CD4-positive, alpha-beta T cell treated with Interleukin-4 for 1 hour (primary cell): ENCODE measurements at places on chromosomes 11 and 22.

- no peak for DNase-seq
Measured at GRCh38 chr11:74550991-74551753, 41.2 kb upstream of the POLD3 start.

DNA sequence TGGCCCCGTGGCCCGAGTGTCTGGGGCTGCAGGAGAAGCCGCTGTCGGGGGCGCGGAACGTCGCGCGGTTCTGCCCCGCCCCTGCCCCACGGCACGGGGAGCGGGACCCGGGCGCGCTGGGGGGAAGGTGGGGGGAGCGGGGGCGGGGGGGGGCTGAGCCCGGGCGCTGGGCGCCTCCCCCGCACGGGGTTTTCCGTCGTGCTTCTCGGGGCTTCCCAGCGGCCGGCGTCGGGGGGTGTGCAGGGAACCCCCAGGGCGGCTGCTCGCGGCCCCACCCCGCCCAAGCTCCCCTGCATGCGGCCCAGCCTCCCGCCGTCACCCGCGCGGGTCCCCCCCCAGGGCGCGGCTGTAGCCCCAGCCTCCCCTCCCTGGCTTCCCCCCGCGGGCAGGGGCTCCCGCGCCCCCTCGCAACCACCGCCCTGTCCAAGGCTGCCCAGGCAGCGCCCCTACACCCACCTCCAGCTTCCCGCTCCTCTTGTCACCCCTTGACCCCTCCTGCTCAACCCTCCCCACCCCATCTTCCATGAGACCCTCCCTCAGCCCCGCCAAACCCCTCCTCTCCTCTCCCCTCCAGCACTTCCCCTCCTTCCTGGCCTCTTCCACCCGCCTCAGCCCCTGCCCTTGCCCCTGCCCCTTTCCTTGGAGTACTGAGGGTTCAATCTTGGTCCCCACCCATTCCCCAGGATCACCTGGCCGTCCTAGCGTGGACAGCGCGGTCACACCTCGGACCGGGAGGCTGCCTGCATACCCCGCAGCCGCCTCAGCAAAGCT, 1.7 kb downstream of the IL17REL start:
- DNase-seq, result peak; percentile 77

DNA sequence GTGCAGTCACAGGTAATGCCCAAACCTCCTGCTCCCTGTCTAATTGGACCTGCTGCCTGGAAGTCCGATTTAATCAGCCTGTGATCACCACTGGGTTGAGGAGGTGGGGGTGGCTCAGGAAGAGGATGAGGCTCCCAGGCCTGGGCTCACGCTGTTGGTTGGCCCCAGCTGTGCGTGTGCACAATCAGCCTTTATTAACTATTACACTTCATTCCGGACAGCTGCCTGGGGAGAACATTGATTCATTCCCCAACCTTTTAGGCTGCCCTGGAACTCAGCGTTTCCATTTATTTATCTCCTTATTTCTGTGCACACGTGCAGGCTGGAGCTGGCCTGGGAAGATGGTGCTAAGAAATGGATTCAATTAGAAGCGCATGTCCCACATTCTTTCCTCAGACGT, 123.4 kb downstream of the DSCAML1 start:
- no peak for DNase-seq

DNA sequence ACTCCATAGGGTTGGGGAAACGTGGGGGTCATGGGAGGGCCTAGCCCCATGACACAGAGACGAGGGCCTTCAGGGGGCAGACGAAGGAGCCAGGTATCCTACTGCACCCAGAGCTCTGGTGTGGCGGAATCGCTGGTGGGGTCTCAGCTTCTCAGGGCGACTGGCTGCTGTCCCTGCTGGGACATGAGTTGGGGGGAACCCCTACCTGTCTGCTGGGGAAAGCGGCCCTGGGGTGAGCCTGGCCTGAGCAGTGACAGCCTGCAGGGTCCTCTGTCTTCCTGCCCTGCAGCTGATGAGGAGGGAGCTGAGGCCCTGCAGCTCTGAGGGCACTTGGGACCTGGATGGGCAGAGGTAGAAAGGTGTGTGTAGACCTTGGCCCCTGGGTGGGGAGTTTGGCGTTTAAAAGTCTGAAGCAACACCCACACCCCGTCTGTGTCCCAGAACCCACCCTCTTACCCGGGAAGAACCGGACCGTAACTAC, 33.6 kb upstream of the GRAMD4 start:
- no peak for DNase-seq

DNA sequence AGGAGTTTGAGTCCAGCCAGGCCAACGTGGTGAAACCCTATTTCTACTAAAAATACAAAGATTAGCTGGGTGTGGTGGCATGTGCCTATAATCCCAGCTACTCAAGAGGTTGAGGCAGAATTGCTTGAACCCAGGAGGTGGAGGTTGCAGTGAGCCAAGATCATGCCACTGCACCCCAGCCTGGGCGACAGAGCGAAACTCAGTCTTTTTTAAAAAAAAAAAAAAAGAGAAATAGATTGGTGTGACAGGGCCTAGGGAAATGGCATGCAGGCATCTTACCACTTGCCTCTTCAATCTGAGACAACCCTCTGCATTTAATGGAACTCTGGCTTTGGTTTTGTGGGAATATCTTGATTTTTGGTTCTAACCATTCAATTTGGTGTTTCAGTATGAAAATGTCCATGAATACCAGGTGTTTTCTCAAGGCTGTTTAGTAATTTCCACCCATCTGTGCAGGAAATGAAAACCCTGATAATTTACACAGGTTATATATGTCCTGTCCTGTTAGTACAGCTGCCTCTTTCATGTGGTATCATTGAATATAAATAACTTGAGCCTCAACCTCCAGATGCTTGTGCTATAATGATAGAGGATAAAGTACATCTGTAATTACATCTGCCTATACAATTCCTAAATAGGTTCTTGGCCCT, 8.4 kb downstream of the XBP1 start:
- no peak for DNase-seq

DNA sequence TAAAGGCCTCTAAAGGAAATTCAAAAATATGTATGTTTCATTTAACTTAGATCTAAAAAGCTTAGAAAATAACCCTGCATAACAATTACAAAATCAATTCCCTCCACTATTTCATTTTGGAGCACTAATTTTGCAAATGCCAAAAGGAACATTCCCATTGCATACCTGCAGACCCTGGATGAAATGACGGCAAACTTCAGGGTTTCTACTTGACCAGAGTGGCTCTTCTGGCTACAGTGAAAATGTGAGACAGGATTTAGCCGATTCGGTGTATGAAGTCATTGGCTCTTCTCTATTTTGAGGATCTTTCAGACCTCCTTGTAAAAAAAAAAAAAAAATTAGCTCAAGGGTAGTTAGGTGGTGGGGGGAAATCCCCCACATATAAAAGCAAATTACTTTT, 44.1 kb downstream of the PAX6 start:
- no peak for DNase-seq

DNA sequence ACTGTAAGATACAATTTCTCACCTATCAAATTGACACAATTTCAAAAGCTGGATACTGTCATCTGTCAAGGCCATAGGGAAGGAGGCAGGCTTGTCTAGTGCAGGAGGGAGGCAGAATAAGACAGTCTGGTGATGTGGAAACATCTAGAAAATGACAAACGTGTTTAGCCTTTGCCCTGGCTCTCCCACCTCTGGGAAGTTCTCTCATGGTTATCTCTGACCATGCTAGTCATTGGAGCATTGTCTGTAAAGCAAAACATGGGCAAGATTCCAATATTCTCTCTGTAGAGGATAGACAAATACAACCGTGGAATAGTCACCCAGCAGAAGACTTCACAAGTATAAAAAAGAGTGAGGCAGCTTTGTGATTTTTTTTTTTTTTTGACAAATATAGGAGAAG, 9.1 kb upstream of the SERHL2 start:
- DNase-seq, result no peak

DNA sequence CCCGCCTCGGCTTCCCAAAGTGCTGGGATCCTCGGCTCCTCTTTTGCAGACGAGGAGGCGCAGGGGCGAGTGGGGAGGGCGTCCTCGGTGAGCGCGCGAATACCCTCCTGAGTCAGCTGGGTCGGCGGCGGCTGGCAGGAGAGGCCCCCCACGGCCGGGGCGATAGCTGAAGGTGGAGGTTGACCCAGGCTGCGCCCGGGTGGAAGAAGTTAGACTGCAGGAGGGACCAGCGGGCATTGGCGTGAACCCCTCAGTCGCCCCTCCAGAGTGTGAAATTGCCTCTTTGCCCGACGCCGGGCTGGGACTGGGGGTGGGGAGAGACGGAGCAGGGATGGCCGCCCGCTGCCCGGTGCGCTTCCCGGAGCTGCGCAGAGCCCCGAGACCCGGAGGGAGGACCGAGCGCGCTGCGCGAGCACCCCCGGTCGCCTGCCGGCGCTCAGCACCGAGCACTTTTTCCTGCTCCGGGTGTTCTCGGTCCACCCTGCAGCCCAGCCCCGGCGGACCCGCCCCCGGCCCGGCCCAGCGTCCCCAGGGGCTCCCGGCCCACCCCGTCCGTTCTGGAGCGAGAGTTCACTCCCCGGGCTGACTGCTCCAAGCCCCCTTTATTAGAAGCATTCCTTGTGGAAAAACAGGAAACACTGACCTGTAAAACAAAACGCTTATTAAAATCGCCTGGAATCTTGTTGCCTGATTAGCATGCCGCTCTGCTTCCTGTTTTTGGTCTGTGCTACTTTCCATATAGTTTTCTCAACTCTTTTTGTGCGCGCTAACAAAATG, 13.7 kb upstream of the CPT1A start:
- peak; percentile 48 for DNase-seq

DNA sequence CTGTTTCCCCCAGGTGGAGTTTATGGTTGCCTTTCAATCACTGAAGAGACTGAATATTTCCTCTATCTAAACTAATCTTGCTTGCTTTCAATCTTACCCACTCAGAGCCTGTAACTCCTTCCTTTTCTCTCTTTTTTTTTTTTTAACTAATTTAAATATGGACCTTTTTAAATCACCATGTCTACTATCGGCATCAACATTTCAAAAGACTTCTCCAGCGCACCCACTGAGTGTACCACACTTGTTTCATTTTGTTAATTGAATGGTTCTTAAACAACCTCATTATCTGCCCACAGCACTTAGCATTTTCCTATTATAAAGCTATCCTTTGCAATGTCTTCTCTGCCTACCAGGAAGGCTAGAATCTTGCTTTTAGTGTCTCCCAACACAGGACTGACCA, 1212.5 kb downstream of the LRRC4C start:
- no peak for DNase-seq

DNA sequence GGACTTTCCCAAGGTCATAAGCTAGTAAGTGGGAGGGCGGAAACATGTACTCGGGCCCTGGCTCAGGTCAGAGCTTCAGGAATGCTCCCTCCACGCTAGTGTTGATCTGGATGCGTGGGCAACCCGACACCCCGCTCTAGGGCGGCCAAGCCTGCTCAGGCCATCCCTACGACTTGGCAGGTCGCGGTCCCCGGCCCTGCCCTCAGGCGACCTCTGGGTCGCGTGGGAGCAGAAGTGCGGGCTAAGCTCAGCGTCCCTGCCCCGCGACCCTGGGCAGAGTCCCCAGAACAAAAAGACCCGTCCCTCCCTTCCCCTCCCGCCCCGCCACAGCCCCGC, 781 bp upstream of the TEF start:
- no peak for DNase-seq

- DNase-seq, result no peak
Measured at GRCh38 chr22:47762141-47762540, 999.7 kb downstream of the TBC1D22A start.

- DNase-seq, result no peak
Measured at GRCh38 chr11:78168539-78169477, 19.6 kb downstream of the KCTD21 start.

GRCh38 chr22:27130906-27131305, 473.5 kb downstream of the MIAT start:
- DNase-seq, result no peak

DNA sequence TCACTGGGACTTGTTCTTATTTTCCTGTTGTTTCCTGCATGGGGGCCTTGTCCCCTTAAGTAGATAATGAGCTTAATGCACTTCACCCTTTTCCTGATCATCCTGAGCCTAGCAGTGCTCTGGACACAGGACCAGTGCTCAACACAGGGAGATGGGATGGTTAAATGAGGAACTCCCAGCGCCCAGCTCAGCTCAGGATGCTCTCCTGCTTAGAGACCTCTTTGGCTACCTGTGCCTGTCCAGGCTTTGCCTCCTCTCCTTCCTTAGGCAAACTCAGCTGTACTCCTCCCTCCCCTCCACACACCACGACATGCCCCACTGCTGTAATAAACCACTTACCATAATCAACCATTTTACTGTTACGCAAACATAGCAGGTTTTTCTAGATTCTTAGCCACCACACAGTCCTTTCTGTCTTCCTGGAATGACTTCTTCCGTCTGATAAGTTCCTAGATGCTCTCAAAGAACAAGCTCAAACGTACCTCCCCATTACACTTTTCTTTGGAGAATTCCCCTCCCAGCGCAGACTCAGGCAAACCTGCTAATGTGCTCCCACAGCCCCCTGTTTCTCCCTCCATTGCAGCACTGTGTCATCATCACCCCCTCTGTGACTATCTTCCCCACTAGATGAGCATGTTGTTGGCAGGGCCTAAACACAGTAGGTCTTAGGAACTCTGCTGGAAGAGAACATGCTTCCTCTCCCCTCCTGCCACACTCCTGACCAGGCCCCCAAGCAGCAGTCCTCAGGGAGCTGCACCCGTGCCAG, 113.6 kb downstream of the MICAL2 start:
- DNase-seq, result no peak

GRCh38 chr11:61417670-61418069, 12.1 kb downstream of the CPSF7 start:
- DNase-seq, result peak; percentile 41

DNA sequence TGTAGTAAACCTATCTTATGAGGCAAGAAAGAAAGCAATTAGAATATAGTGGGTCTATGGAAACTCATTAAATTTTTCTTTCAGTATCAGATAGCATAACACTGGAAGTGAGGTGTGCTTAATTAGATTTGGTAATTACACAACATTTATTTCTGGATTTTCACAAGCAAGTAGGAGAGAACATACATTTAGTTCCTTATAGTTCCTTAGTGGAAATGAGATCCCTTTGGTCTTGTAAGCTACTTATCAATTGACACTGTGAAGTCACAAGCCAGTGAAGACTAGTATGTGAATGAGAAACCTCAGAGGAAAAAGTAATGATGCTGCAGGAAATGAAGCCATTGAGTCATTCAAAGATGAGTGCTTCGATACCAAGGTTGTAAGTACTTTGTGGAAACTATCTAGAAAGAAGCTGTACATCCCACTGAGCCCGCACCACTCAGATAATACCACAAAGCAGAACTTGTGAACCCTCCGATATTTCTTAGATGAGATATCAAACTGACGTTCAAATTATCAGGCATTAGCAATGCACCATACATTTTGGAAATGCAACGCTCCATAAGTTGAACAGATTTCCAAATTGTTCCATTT, 53.5 kb downstream of the ENTHD1 start:
- DNase-seq, result peak; percentile 34

DNA sequence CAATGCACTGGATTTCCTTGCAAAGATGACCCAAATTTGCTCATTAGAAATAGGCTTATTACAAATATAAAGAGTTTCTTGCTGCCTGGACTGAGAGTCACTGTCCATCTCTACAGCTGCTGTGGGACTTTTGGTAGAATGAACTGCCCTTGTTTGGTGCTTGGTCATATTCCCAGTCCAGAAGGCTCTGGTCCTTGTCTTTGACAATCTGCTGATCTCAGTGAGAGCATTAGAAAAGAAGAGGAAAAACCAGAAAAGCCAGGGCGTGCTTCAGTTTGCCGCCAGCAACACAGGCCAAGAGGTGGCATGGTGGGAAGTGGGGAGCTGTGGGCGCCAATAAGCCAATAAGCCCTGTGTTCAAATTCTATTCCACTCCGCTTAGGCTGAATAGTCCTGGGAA, 48.2 kb upstream of the PARVA start:
- no peak for DNase-seq

GRCh38 chr11:96228910-96229309, 114.1 kb downstream of the MAML2 start:
- no peak for DNase-seq
